ENCODE measurements at places on chromosomes 5 and 9.

GRCh38 chr9:40884072-40884901 is 244.2 kb downstream of the FOXD4L6 start:
- DNase-seq: no peak

DNA sequence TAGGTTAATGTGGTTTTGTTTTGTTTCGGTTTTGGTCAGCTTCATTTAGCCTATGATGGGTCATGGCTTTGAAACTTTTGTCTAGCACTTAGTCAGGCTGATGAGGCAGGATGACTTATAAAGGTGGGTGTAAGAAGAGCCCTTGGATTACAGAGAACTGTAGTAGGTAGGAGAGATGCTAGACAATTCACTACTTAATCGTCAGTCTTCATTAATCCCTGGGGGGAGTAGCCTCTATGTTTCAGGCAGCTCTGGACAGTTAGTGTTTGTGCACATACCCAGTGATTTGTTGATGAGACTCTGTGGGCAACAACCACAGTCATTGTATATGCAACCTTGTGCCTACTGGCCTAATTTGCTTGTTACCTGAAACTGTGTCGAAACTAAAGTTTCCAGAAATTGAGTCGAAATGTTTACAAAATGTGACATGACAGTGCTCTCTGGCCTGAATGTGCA is 113.3 kb downstream of the MTREX start:
- peak; percentile 76 for DNase-seq

GRCh38 chr9:114775981-114776380 is 29.9 kb downstream of the TNFSF15 start:
- no peak for DNase-seq

DNA sequence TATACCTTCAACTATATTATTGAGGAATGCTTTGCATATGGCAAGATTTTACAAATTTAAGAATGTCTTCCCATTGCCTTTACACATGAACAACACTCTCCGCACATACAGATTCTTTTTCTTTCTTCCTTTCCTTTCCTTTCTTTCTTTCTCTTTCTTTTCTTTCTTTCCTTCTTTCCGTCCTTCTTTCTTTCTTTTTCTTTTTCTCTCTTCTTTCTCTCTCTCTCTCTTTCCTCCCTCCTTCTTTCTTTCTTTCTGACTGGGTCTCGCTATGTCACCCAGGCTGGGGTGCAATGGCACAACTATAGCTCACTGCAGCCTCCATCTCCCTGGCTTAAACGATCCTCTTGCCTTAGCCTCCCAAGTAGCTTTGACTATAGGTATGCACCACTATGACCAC is 13.8 kb downstream of the WDR31 start:
- DNase-seq: no peak

DNA sequence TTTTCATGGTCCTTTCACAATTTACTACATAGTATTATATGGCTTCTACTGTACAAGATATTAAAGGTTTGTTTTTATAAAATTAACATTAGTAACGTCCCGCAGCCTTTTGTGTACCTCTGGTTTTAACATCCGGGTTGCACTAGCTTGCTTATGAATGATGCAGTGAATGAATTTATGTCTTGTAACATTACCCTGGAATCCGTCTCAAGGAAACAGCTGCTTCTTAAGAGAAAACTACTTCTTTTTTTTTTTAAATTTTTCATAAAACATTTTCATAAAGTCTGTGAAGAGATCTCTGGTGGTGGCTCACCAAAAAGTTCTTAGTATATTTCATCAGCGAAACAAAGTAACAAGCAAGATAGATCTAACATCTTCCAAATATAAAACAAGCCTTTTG is 23.6 kb downstream of the MARCHF3 start:
- no peak for DNase-seq

GRCh38 chr5:170372971-170373370 is 16.2 kb downstream of the KCNMB1 start:
- DNase-seq: no peak

DNA sequence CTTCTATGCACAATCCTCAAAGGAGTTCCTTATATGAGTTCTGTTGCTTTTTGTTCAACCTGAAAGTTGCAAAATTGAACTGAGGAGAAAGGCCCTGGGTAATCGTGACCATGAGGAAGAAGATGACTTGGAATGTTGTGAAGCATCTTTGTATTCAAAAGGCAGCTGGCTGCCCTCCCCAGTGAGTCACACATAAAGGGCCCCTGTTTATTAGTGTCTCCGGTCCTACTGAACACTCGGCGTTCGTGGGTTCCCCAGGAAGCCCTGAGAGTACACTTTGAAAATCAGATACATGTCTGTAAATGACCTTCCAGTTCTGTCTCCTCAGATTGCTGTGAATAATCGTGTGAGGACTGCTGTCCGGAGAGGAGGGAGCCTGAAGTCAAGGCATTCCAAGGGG is 73.6 kb downstream of the C9orf153 start:
- DNase-seq: no peak

DNA sequence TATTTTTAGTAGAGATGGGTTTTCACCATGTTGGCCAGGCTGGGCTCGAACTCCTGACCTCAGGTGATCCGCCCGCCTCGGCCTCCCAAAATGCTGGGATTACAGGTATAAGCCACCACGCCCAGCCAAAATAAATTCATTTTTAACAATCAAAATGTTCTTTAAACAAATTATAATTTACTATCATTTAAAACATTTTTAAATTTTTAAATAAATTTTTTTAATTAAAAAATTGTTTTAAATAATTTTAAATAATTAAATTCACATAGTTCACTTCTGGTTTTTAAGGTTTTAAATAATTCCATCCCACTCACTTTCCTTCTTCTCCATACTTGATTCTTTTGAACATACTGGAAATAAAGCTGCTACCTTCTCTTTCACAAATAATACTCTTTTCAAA is 15.0 kb upstream of the TTC33 start:
- DNase-seq: no peak

- no peak for DNase-seq
Measured at GRCh38 chr5:16644301-16644889, 27.6 kb upstream of the RETREG1 start.

DNA sequence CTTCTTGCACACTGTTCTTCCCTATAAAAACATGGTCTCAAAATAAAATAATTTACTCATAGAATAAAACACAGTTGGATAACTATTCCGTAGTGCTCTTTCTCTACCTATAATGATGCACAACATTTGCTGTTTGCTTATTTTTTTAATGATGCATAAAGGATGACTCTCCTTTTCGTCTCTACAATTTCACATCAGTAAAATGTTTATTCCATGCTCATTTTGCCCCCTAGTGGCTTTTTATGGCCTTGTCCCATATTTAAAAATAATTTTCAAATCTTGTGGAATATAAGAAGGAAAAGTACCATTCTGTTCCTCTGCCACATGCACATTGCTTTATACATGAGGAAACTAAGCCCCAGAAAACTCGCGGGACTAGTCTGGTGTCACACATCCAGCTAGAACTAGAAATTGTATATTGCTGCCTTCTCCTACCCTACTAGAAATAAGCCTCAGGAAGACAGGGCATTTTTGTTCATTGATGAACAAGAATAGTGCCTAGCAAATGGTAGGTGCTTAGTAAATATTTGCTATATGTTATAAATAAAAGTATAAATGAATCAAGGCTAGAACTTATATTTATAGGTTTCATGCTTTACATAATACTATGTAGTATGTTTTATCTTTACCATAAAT is 12.7 kb downstream of the KCTD16 start:
- peak; percentile 54 for DNase-seq

DNA sequence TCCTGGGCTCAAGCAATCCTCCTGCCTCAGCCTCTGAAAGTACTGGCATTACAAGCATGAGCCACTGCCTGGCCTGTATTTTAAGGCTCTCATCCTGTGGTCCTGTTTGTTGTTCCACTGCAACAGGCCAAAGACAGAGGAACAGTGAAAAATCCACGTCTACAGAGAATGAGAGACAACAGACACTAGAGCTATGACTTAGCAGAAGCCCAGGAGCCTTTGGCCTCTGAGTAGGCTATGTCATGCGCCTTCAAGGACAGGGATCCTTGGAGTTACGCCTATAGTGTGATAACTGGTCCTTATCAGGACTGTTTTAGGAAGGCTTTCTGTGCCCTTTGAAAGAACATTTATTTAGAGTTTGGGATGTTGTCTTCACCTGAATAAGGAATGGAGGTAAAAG is 10.5 kb downstream of the POC5 start:
- DNase-seq: no peak

- no peak for DNase-seq
Measured at GRCh38 chr9:94932652-94933510, 206.4 kb downstream of the AOPEP start.

DNA sequence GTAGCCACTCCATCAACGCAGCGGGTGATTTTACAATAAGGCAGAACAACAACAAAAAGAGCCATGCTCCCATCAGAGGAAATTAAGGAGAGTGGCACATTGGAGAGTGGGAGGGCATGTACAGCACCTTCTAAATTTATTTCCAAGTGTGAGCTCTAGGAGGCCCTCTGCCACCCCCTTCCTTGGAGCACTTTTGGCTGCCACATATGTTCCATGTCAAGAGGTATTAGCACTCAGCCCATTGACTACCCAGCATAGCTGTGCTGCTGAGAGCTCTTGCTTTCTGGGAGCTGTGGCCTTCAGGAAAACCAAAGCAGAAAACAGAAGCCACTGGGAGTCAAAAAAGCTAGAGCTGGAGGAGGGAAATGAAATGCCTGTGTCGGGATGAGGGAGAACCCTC is 200.2 kb upstream of the PANK3 start:
- DNase-seq: no peak

GRCh38 chr5:179209359-179210150 is 135.7 kb downstream of the ADAMTS2 start:
- DNase-seq: no peak
